ENCODE measurements at places on chromosomes 6 and 20.

- DNase-seq: no peak
These were observed 267.4 kb upstream of the CDH4 start for GRCh38 chr20:60984666-60985065.

DNA sequence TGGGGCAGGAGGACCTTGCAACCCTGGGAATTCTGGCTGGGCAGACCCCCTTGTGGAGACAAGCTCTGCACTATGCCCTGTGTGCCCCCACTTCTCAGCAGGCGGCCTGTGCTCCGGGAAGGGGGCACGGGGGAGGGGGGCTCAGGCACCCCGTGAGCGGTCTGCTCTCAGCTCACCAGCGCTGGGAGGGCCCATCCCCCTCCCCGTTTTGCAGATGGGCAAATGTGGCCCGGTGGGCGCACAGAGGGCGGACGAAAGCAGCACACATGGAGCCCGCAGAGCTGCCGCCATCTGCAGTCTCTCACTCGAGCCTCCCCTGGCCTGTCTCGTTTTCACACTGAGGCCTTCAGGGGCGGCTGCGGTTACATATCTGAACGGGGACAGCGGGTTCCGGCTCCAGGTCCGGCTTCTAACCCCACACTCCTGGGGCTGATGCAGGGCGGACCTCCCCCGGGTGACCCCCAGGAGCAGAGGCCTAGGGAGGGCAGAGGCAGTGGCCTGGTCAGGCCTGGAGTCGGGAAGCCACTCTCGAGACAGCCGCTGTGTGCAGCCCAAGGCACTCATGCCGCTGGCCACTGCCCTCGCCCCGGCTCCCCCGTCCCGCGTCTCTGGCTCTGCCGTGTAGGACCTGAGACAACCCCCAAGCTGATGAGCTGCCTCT lies 13.9 kb downstream of the CHRNA4 start:
- DNase-seq: no peak

- DNase-seq: no peak
These were observed 154.6 kb upstream of the AHI1 start for GRCh38 chr6:135651964-135652755.

GRCh38 chr20:20897922-20898321 lies 185.5 kb upstream of the RALGAPA2 start:
- no peak for DNase-seq

- DNase-seq: no peak
These were observed 46.2 kb downstream of the CDS2 start for GRCh38 chr20:5172903-5173463.

GRCh38 chr6:15464211-15464725 lies 198.6 kb downstream of the DTNBP1 start:
- DNase-seq: peak; percentile 33

DNA sequence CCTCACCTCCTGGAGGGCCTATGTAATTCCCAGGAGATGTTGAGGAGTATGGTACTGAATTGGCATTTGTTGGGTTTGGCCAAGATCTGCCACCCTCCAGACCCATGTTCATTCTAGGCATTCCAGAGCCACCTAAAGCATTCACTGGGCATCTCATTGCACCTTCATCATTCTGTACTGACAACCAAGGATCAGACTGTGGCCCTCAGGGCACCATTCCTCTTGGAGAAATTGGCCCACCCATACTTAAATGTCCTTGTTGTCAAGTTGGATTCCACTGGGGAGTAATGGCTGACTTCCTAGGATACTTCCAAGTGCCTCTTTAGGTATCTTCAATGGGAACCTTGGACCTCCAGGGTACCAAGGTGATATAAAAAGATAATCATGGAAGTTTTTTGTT lies 16.8 kb upstream of the IBTK start:
- DNase-seq: no peak

GRCh38 chr6:105935416-105935815 lies 150.7 kb upstream of the PRDM1 start:
- DNase-seq: no peak

GRCh38 chr6:90538278-90539046 lies 48.4 kb downstream of the MAP3K7 start:
- DNase-seq: no peak

DNA sequence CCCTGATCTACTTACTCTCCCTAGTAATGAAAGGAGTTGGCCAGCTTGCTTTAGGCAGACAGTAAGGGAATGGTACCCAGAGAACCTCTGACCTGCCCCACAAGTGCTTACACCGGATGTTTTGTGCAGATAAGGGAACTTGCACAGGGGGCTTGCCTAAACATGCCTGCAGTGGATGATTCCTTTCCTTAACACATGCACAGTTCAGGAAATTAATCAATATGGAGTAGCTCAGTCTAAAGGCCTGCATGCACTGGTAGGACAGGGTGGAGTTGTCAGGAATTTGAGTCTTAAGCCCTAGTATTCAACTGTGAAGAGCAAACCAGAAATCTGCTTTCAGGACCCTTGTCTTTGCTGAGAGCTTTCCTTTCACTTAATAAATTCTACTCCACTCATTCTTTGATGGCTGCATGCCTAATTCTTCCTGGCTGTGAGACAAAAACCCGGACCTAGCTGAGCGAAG lies 3.9 kb upstream of the TRIM38 start:
- no peak for DNase-seq

- no peak for DNase-seq
These were observed 43.5 kb upstream of the SCAF8 start for GRCh38 chr6:154689493-154690255.

DNA sequence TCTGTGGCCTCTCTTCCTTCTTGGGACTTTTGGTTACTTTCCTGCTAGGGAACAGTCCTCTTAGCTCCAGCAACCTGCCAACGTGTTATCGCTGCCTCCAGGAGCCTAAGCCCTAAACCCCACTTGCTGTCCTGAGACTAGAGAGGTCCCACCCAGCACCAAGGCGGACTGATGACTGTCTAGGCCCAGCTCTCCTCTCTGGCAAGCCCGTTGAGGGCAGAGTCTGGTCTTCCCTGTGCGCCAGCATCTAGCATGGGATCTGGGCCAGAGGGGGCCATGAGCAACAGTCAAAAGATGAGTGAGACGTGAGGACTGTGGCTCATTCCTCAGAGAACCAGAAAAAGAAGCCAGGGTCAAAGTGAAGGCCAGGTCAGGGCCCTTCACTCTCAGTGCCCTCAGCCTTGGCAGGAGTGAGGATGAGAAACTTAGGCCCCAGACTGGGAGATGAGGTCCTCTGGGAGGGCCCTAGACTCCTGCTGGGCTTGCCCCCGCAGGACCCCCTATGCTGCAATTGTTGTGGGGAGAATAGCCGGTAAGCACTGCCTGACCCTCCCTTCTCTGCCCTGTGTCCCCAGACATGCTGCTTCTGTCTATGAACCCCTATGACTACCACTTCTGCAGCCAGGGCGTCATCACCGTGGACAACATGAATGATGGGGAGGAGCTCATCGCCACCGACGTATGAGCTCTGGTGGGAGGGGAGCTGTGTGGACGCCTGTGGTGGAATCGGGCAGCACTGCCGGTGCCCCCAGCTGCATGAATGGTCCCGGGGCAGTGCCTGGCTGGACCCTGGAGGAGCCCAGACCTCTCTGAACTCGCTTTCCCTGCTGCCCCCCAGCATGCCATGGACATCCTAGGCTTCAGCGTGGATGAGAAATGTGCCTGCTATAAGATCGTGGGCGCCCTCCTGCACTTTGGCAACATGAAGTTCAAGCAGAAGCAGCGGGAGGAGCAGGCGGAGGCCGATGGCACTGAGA lies 30.9 kb downstream of the MYH7B start:
- DNase-seq: no peak

DNA sequence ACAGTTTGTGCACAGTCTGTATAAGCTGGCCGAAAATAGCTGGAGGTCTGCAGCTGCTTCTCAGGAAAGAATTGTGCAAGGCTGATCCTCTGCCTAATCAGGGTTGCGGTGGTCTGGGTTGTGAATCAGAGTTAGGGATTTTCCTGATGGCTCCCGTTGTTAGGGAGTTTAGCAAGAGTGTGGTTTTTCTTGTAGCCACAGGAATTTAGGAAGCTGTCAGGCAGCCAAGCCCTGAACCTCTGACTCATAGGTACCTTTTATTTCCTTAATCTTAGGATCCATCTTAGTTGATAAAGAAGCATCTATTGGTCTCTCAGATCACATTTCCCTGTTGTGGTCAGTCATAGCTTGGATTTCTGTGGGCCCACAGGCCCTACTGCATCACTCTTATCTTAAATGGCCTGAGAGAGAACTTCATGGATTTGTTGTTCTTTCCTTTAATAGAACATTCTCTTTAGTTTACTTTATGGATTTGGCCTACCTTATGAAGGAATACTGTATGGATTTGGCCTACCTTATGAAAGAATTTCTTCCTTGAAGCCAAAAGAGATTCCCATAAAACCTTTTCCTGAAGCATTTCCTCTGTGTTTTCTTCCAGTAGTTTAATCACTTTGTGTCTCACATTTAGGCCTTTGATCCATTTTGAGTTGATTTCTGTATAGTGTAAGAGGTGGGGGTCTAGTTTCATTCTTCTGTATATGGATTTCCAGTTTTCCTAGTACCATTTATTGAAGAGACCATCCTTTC lies 10.3 kb downstream of the KIF25 start:
- DNase-seq: no peak
